ENCODE measurements at places on chromosomes 5 and 9.

DNA sequence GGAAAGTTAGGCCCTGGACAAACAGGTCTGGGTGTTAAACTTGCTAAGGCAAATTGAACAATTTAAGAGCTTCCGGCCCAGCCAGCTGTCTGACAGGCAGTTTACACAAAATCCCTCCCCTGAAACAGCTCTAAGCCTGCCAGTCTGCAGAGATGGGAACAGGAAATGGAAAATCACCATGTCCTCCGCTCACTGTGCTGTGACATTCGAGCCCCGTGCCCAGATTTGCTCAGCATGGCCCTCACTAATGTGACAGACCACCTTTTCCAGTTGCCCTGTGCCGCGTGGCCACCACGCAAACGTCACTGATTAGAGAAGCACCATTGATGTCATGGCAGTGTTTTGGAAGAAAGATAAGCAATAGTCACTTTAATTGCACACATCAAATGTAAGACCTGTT lies 41.0 kb downstream of the CCNJL start:
- DNase-seq, result no peak

DNA sequence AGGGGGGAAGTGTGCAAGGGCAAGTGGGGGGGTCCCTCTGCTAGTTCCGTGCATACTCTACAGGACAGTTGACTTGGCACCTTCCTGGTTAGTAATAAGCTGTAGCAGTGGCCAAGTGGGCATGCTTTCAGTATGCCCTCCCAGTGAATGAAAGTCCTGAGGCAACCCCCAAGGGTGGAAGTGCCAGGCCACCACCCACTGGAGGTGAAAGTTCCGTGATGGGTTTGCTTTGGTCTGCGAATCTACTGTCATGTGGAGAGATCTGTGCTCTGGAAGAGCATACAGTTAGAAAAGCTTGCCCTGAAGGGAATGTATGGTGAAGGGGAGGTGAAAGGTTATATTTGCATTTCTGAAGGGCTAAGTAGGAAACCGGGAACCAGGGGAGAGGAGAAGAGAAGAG lies 10.3 kb downstream of the FXN start:
- no peak for DNase-seq

GRCh38 chr5:168800701-168801100 lies 221.5 kb upstream of the PANK3 start:
- DNase-seq, result no peak

- no peak for DNase-seq
These were observed 1.3 kb upstream of the ZER1 start for GRCh38 chr9:128773049-128773448.

- DNase-seq, result no peak
These were observed 5.4 kb downstream of the DMRT1 start for GRCh38 chr9:846852-847251.

DNA sequence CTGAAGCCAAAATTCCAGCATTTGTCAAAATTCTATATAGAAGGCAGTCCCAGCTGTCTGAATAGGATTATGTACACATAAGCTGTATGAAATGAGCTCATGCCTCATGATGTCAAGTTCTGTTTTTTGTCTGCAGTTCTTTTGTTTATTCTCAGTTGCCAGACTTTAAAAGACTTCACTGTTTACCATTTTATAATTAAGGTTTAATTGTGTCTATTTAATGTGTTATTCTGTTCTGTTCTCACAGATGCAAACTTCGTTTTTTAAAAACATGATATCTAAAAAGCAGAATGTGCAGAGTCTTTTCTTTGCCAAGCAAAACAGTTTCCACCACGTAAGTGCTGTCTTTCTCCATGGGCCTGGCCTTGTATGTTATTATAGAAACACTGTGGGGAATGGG lies 31.1 kb downstream of the ERAP1 start:
- DNase-seq, result no peak

- DNase-seq, result no peak
These were observed 32.5 kb upstream of the PPP1R26 start for GRCh38 chr9:135447126-135447525.

DNA sequence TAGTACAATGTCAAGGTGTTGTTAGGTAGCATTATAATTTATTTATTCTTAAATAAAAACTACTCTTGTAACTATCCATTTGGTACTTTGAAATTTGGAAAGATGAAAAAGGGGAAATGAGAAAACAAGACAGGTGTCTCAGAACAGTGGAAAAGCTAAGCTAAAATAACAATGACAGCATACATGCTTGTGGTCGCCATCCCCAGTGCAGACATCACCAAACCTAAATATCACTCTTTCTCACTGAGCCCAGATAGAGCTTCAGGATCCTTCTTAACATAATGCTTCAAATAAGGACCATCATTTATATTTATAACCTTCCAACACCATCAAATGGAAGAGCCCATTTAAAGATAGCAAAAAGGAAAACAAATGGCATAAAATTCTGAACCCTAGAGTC lies 434.4 kb upstream of the BRINP1 start:
- no peak for DNase-seq

DNA sequence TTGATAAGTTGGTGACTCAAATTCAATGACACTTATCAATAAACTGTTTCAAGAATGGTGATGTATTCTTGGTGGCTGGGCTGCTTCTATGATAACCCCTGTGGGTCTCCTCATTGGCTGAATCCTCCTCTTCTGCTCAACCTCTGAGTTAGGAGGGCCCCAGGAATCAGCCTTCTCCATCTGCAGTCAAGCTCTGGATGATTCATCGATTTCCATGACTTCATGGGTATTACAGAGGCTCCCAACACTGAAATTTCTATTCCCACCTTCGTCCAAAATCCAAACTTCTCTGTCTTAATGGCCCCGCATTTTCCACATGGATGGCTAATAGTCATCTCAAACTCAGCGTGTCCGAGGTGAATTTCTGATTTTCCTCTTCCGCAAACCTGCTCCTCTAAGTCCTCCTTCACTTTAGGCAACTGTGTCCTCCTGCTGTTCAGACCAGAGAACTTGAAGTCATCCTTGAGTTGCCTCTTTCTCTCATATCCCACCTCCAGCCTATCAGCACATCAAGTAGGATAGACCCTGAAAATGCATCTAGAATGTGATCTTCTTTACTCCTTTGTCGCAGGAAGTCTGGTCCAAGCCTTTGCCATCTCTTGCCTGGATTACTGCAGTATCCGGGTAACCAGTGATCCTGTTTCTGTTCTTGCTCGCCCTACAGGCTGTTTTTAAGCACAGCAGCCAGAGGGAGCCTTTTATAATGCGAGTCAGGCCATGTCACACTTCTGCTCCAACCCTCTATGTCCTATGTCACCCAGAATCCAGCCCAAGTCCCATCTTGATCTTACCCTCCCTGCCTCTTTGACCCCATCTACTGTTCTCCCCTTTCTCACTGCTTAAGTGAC lies 41.4 kb upstream of the IL7R start:
- DNase-seq, result no peak

GRCh38 chr9:16901590-16901989 lies 31.1 kb upstream of the BNC2 start:
- no peak for DNase-seq

DNA sequence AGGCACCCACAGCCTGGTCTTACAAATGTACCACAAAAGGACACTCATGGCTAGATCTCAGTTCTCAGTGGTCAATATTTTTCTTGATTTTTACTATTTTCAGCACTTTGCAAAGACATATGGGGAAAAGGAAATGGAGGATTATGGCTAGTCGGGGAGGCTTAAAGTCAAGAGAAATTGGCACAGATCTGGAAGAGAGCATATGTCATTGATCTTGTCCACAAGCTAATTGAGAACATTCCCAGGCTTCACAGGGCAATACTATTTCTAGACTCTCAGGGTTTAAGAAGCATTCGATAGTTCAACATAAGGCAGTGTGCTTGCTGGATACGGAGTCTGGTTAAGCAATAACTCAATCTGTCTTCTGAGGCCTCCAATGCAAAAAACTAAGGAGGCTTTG lies 285.8 kb downstream of the ZNF608 start:
- no peak for DNase-seq

DNA sequence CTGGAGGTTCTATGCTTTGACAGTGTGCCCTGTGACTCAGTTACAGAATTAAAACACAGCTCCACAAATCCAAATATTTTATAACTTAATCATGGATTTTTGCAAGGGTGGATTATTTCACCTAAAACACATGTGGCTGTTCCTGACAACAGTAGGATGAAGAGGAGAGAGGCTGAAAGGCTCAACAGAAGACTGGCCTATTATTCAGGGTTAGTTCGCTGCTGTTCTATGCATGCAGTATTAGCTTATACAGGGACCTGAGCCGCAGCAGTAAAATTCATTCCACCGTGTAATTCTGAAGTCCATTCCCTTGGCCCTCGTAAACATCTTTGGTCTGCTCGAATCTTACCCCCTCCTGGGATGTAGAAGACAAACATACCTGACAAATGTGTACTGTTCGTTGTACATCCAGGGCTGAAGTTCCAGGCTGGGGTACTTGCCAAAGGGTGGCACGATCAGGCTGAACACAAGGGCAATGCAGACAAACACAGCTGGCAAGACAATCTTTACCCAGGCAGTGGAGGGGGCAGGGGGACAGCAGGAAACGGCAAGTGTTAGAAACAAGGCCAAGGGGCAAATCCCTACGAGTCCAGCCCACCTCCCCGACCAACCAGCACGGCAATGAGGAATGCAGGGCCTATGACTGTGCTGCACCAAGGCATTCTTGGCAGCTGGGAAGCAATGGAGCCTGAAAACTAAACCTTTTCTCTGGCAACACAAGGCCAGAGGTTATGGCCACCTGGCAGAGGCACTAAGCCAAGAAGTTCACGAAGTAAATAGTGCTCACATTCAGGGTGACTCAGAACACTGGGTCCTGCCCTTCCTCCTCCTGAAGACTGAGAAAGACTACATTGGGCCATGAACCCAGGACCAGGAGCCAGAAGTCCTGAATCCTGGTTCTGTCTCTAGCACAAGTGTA lies 46.8 kb downstream of the NIPSNAP3B start:
- no peak for DNase-seq

- no peak for DNase-seq
These were observed 47.4 kb downstream of the CSNK1G3 start for GRCh38 chr5:123559434-123559775.

DNA sequence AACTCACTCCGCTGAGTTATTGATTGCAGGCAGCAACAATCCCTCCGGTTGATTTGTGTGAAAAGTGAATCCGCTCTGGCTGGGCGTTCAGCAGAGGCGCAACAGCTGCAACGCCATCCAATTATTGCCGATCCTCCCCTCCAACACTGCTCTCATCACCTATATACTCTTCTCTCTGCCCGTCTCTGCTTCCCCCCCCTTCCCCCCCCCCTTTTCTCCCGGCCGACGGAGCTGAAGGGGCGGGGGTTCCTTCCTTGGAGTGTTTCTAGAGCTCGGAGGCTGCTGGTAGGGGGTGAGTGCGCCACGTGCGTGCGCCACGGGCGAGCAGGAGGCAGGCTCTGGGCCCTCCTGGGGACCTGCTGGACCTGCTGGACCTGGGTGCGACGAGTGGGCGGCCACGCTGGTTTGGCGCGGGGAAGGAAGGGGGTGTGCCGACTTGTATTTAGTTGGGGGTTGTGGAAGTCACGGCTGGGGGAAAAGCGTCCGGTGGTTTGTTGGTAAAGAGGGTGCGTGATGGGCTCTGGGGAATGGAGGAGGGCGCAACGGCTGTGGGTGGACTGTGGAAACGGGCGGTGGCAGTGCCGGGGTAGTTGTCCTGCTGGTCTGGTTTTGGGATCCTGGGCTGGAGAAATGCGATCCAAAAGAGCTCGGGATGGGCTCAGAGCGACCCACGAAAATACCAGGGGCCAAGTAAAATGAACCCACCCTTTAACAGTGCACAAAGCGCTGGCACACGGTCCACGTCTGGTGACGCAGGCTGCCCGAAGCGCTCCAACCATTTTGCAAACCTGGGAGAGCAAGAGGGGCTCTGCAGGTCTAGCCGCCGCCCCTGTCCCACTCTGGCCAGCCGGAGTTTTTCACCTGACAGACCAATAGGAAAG lies 6.4 kb upstream of the MEF2C start:
- DNase-seq, result no peak

DNA sequence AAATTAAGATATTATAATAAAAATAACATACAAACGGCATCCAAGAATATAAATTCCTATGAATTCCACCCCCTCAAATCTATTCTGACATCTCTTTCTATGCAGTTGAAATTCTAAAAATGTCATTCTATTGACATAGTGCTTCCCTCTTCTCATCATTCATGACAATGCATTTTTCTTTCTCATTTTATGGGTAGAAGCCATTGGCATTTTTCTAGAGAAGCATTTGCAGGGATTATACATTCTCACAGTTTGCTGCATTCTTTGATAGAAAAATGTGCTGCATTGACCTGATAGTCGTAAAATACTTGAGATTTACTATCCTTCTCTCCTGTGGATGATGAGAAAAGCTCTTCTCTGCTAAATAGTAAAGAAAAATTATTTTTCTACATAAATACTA lies 760.9 kb upstream of the ACO1 start:
- no peak for DNase-seq

DNA sequence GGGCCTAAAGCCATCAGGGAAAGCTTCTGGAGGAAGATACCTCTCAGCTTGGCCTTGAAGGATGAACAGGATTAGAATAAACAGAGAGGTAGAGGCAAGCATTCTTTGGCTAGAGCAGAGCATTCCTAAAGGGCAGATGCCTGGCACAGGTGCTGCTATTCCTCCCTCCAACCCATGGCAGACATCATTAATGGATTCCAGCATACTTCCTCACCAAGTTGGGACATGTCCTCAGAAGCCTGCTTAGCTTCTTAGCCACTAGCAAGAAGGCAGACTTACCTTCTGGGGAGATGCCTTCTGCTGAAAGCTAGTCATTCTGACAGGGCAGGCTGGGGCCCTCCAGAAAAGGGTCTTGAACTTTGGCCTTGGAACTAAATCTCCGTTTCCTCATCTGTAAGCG lies 122.0 kb downstream of the RGS3 start:
- no peak for DNase-seq

DNA sequence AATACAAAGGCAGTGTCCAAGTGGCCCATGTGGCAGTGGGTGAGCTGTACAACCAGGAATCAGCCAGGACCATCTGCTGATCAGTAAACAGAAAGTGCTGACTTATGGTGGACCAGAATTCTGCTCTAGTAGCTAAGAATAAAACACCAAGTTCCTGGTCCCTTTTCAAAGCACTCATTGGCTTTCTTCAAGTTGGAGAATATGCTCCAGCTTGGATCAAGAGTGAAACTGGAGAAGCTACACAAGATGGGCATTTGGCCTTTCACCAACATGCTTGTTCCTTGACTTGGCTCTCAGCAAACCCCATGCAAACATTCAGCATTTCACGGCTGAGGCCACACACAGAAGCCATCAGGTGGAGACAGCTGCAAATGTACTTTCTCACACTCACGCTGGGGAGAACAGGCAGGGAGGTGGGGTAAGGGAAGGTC lies 32.1 kb downstream of the MARCHF3 start:
- no peak for DNase-seq

DNA sequence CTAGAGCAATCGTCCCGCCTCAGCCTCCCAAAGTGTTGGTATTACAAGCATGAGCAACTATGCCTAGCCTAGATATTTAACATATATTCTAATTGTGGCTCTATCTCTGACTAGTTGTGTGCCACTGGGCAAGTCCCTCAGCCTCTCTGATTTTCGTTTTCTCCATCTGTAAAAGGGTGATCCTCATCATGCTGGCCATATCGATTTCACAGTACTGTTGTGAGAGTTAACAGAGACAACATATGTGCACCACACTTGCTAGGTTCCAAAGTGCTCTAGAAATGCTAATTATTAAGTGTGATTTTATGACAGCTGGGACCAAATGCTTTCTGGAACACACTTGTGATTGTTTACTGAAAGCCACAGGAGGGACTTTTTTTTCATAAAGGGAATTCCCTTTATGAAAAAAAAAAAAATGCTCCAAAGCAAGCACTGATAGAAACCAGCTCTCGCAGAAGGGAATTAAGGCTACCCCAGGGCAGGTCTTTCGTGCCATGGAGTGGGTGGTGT lies 78.5 kb upstream of the EPB41L4B start:
- no peak for DNase-seq

- DNase-seq, result no peak
These were observed 125.5 kb downstream of the DCP2 start for GRCh38 chr5:113102121-113102531.

Measured in NCI-H187 treated with DMSO at 0.1 percent for 48 hours (cell line).